Liver (tissue), 10 donors: ENCODE measurements at places on chromosomes 5 and 9. TPM values are rescaled to one million over a fixed set of nuclear protein-coding genes. Genes with fewer than 3 reads are reported as not detected.
A peak's percentile ranks its signal among the peaks of the same experiment; 100 is the strongest.

F2RL1 gene
- 3.8 TPM for total RNA-seq

STK32A gene
- 0.09 TPM for total RNA-seq

HINT1 gene
- 112 TPM for total RNA-seq

FOXD1 gene
- total RNA-seq: not detected

DNA sequence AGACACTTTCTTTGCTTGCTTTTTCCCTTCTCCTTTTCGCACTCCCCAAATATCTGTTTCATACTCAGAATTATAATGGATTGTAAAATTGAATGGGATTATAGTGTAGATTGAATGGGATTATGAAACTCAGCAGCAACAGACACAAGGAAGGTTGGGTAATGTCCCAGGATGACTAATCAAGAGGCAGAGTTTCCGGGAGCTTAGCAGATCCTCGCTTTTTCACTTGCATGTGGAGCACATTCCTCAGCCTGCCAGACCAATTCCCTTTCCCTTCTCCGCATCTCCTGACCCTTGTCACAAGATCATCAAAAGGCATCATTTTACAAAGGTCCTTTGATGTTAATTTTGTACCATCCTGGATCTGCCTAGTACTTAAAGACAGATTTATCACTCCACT lies 55.1 kb upstream of the SLC1A1 start:
- H3K27me3 ChIP-seq: no peaks in the 10 kb centered on the region
- H3K27ac ChIP-seq: no peak overlapping the region
- H3K36me3 ChIP-seq: no peaks in the 10 kb centered on the region
- peaks cover 10% of the 10 kb centered on the region for H3K4me1 ChIP-seq
- no peak overlapping the region for H3K4me3 ChIP-seq

GRCh38 chr5:10600626-10601245 lies 36.9 kb downstream of the ANKRD33B start:
- no peaks in the 10 kb centered on the region for H3K27me3 ChIP-seq
- H3K4me1 ChIP-seq: peaks cover 5% of the 10 kb centered on the region
- H3K36me3 ChIP-seq: no peaks in the 10 kb centered on the region
- H3K27ac ChIP-seq: peak overlapping the region; percentile 97

DNA sequence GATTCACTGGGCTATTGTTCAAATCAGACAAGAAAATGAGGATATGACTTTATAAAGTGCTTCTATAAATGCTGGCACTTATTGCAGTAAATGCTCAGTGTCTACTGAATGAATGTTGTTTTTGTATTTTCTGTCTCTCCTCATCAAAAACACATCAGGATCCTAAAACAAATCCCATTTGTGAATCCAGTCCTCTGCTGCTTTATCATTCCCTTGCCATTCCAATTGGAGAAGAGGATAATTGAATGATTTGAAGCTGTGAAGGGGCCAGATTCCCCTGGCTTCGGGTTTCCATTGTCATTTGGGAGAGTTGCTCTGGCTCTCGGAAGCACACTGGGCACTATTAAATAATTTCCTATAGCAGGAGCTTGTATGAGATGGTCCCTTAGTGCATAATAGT lies 666.8 kb downstream of the ACTL7B start:
- H3K36me3 ChIP-seq: no peaks in the 10 kb centered on the region
- H3K4me1 ChIP-seq: no peaks in the 10 kb centered on the region
- H3K27me3 ChIP-seq: no peaks in the 10 kb centered on the region

GRCh38 chr5:157571357-157571827 lies 4.2 kb downstream of the ADAM19 start:
- no peak overlapping the region for H3K4me3 ChIP-seq
- H3K36me3 ChIP-seq: no peaks in the 10 kb centered on the region
- no peak overlapping the region for H3K27ac ChIP-seq

- H3K4me1 ChIP-seq: peaks cover 8% of the 10 kb centered on the region
- H3K27ac ChIP-seq: no peak overlapping the region
- H3K4me3 ChIP-seq: no peak overlapping the region
- H3K36me3 ChIP-seq: peaks cover 10% of the 10 kb centered on the region
- DNase-seq: no peak
Observed at GRCh38 chr9:136386018-136386417, 12.5 kb upstream of the CARD9 start.

DNA sequence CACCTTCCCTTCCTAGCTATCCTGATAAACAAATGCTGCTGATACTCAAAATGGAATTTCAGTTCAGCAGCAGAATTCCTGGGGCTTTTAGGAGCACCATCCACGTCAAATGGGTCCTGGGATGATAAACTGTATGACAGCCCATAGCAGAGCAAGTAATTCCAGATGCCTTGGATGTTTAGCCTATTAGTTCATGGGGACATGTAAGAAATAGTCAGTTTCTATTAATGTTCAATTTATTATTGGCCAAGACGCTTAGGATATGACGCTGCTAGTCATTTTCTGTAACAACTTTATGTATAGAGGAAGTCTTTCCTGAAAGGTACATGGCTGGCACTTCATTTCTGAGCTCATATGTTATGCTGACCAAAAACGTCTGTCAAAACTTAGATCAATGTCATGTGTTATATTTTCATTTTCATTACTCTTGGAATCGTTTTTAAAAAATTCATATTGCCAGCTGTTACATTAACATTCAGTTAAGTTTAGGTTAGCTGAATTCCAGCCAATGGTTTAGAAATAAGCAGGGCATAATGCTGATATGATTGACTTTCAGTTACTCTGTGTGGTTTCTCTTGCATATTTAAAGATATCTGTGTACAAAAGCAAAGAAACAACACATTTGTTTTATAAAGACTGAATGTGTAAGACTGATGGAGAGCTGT lies 243.8 kb downstream of the CSNK1G3 start:
- no peak overlapping the region for H3K27ac ChIP-seq
- H3K36me3 ChIP-seq: no peaks in the 10 kb centered on the region
- H3K4me1 ChIP-seq: no peaks in the 10 kb centered on the region
- H3K27me3 ChIP-seq: no peaks in the 10 kb centered on the region

DNA sequence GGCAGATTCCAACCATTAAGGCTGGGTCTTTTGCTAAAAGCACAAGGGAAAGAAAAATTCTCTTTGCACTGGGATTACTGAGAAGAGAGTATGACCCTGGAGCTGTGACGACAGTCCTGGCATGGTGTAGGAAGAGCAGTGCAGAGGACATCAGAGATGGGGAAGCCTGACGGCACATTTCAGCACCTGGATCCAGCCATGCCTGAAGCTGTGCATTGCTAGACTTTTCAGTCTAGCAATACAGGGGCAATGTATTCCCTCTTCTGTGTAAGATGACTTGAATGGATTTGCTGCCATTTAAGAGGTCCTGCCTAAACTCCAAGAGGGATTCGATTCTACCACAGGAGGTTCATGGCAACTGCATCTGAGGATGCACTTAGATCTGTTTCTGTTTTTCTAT lies 12.3 kb upstream of the MRNIP start:
- H3K27me3 ChIP-seq: no peaks in the 10 kb centered on the region
- no peak overlapping the region for H3K4me3 ChIP-seq
- DNase-seq: no peak

GRCh38 chr5:131848662-131849061 lies 51.8 kb upstream of the FNIP1 start:
- H3K4me1 ChIP-seq: no peaks in the 10 kb centered on the region
- H3K27me3 ChIP-seq: no peaks in the 10 kb centered on the region
- no peaks in the 10 kb centered on the region for H3K36me3 ChIP-seq
- DNase-seq: no peak
- H3K4me3 ChIP-seq: no peak overlapping the region

GRCh38 chr9:125750627-125751011 lies 3.4 kb downstream of the PBX3 start:
- H3K27ac ChIP-seq: peak overlapping the region; percentile 67
- no peak overlapping the region for H3K4me3 ChIP-seq
- no peaks in the 10 kb centered on the region for H3K4me1 ChIP-seq
- no peaks in the 10 kb centered on the region for H3K27me3 ChIP-seq
- no peak for DNase-seq

- no peaks in the 10 kb centered on the region for H3K4me1 ChIP-seq
- DNase-seq: no peak
- no peaks in the 10 kb centered on the region for H3K27me3 ChIP-seq
- no peak overlapping the region for H3K27ac ChIP-seq
Observed at GRCh38 chr9:34898846-34899245, 59.2 kb upstream of the PHF24 start.

- no peaks in the 10 kb centered on the region for H3K36me3 ChIP-seq
- no peak for DNase-seq
- H3K4me1 ChIP-seq: peaks cover 6% of the 10 kb centered on the region
- H3K27ac ChIP-seq: no peak overlapping the region
- H3K27me3 ChIP-seq: no peaks in the 10 kb centered on the region
Observed at GRCh38 chr5:65012301-65012892, 243.7 kb downstream of the CWC27 start.

- no peak overlapping the region for H3K27ac ChIP-seq
- peaks cover 16% of the 10 kb centered on the region for H3K36me3 ChIP-seq
- DNase-seq: no peak
- no peaks in the 10 kb centered on the region for H3K27me3 ChIP-seq
- no peak overlapping the region for H3K4me3 ChIP-seq
Observed at GRCh38 chr9:95935861-95936578, 60.5 kb downstream of the ERCC6L2 start.

DNA sequence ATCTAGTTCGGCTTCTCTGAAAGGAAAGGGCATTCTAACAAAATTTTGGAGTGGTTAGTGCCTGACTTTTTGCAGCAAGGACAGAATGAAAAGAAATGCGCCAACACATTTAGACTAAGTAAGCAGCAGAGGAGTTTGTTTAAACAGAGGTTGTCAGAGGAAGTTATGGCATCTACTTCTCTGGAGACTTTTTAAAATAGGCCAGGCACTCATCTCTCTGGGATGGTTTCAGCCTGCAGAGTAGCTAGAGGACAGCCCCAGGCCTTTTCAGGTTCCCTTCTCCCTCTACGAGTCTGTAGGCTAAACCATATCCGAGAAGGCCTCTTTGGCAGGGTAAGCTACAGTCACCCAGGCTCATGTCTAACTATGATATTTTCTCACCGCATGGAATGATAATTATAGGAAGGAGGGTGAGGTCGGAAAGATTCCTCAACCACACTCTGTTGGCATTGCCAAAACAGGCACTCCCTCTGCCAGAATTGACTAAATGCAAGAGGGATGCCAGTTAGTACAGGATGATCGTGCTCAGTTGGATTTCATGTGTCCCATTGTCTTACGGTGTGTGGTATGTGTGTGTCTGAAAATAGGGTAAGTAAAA lies 1.4 kb upstream of the CTXN3 start:
- no peaks in the 10 kb centered on the region for H3K4me1 ChIP-seq
- no peaks in the 10 kb centered on the region for H3K36me3 ChIP-seq
- no peak for DNase-seq
- H3K4me3 ChIP-seq: no peak overlapping the region
- no peak overlapping the region for H3K27ac ChIP-seq
- H3K27me3 ChIP-seq: no peaks in the 10 kb centered on the region

- no peaks in the 10 kb centered on the region for H3K27me3 ChIP-seq
- peaks cover 6% of the 10 kb centered on the region for H3K4me1 ChIP-seq
- peak overlapping the region; percentile 95 for H3K4me3 ChIP-seq
- no peak for DNase-seq
- no peak overlapping the region for H3K27ac ChIP-seq
Observed at GRCh38 chr9:136363949-136364748, 605 bp upstream of the DNLZ start.

DNA sequence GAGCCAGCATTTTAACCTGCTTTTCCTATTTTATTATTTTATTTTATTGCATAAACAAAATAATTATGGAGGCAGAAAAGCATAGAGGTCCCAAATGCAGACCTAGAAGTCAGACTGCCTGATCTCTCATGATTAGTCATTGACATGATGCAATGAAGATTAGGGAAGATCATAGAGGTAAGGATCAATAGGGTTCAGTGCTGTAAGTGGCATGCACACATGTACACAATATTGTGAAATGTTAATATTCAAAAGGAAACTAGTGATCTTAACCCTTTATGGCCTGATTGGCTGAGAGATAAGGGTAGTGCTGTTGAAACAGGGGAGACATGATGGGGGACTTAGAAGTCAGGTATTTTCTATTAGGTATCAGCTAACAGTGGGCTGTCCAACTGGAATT lies 1.1 kb upstream of the FRRS1L start:
- H3K36me3 ChIP-seq: no peaks in the 10 kb centered on the region
- peaks cover 3% of the 10 kb centered on the region for H3K4me1 ChIP-seq
- peaks cover 3% of the 10 kb centered on the region for H3K27me3 ChIP-seq

GRCh38 chr5:123450114-123450513 lies 26.9 kb upstream of the CEP120 start:
- no peak overlapping the region for H3K27ac ChIP-seq
- H3K36me3 ChIP-seq: no peaks in the 10 kb centered on the region
- H3K4me3 ChIP-seq: no peak overlapping the region
- peaks cover 5% of the 10 kb centered on the region for H3K4me1 ChIP-seq
- DNase-seq: no peak
